Iris pigment epithelial cell (primary cell): ENCODE measurements at places on chromosomes 13 and 19.

- peak; percentile 31 for DNase-seq
Measured at GRCh38 chr19:7636691-7637373, at the start of gene STXBP2. STXBP2 (plus strand) TSS chr19:7637110; CDS start chr19:7637150, 40 bp downstream.

DNA sequence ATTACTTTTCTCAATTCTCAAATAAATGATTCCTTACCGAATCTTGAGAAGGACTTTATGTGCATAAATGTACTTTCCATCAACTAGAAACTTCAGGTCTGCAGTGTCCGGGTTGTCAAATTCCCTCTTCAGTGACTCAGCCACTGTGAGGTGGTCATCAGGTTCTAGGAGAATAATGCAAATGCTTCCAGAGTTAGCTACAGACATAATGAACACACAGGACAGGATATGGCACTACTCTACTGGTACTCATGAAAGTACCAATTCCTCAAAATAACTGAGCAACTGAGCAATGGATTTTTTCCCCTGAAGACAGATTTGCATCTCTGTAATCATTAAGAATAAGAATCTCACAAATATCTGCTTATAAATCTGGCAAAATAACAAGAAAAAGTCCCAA is 31.2 kb downstream of the RCBTB2 start:
- peak; percentile 26 for DNase-seq

GRCh38 chr13:49419276-49419675 is 24.6 kb downstream of the CAB39L start:
- DNase-seq, result peak; percentile 48

- DNase-seq, result no peak
Measured at GRCh38 chr19:51002542-51003311, 1.3 kb upstream of the KLK8 start.

DNA sequence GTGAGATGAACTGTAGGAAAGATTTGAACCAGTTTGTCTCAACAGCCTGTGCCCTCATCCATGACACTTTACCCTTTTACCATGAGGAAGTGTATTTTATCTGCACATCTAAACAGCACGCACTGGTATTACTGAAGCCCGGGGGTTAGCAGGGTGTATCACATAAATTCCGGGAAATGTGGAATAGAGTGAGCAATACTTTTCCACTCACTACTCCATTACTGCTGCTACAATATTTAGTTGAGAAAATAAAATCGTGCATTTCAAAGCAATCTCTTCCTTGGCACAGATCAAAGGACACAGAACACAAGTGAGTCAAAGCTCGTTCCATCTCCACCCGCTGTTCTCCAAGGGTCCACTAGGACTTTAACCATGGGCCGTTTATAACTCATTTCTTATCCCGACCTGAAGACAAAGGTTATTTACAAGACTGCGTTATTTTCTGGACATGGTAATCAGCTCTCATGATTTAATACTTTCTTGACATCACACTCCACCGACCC is 35.2 kb downstream of the STK24 start:
- no peak for DNase-seq

DNA sequence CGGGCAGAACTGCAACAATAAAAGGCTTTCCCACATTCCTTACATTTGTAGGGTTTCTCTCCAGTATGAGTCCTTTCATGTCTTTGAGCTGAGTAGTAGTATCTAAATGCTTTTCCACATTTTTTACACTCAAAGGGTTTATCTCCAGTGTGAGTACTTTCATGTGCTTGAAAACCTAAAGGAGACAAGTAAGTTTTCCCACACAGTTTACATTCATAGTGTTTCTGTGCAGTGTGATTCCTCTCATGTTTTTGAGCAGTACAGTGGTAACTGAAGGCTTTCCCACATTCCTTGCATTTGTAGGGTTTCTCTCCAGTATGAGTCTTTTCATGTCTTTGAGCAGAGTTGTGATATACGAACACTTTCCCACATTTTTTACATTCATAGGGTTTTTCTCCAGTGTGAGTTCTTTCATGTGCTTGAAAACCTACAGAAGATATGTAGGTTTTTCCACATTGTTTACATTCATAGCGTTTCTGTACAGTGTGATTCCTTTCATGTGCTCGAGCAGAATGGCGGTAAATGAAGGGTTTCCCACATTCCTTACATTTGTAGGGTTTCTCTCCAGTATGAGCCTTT is 47.0 kb downstream of the ZNF44 start:
- DNase-seq, result no peak

DNA sequence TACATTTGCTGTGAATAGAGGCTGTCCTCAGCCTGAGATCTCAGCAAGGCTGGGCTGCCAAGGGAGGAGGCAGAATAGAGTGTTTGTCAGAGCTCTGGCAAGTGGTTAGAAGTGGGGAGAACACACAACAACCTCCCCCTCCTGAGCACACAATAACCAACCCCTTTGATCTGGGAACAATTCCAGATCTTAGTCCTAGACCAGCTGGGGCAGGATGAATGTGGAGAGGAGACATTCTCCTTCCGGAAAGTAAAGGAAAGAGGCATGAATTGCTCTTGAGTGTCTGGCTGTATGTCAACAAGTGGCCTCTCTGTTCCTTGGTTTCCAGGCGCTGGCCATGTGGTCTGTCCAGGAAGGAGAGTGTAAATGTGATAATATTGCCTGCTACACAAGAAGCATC is 114.9 kb upstream of the TMTC4 start:
- DNase-seq, result peak; percentile 1

GRCh38 chr19:17049711-17050280 is 23.2 kb upstream of the CPAMD8 start:
- DNase-seq, result peak; percentile 83

DNA sequence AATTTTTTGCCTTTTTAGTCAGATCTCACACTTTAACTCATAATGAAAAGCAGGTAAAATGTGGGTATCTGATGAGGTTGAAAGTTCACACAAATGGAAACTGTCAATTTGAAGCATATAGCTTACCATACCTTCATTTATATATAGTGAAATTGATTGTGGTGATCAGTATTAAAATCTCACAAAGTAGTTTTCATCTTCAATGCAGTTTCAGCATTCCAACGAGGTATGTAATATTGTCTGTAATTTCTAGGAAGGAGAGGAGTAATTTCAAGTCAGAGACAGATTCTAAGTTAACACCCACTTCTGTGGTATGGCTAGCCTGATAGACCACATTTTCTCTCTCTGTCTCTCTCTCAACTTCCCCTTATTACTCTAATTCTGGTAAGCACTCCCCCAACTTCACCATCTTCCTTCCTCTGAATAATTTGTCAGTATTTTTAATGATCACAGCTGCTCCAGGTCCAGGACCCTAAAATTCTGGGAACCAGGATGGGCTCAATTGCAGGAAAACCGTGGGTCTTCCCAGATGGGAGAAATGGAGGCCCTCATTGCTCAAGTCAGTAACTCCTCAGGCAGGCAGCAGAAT is 455.7 kb downstream of the FGF9 start:
- DNase-seq, result no peak

DNA sequence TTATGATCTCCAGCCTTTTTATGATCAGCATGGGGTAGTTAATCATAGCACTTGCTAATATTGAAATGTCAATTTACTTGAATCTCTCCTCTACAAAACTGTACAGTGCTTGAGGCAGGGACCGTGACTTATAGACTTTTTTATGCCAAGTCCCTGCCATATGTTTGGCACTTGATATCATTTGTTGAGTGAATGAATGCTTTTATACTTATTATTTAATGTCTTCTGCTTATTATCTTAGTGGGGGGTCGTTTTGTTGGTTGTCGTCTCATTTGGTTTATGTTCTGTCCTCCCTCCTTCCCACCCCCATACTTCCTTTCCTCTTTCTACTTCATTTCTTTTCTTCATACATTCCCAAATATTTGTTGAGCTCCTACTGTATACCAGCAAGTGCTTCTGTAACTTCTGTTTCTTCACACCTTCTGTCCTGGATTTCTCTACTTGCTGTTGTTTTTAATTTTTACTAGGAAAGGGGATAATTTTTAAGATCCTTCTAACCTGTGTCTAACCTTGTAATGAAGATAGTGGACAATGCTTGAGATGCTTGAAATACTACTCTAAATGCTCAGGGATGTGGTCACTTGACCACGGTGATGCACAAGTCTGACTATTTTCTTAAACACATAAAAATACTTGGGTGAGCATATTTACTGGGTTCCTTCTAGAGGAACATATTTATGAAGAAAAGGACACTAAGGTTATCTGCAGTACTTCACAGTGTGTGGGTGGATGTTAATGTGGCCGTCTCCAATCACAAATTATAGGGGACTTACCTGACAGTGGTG is 223.8 kb downstream of the TDRD3 start:
- DNase-seq, result peak; percentile 13

- no peak for DNase-seq
Measured at GRCh38 chr13:62964522-62964921, 1548.9 kb upstream of the PCDH20 start.

DNA sequence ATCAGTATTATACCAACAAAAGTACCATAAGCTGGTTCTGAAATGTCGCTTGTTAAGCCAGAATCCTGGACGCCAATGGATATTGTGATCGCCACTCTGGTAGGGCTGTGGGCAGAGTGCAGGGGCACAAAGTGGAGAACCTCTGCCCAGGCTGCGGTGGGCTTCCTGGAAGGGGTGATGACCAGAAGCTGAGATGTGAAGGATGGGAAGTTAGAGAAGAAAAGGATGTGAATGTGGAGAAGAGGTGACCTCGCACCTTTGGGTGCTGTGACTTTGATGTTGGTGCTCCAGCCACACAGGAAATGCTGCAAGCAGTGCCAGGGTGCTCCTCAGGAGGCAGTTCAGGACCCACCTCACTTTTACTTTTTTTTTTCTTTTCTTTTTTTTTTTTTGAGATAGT is 207.9 kb upstream of the MAB21L1 start:
- DNase-seq, result no peak

GRCh38 chr13:50126993-50127725 is 111.9 kb downstream of the KCNRG start:
- peak; percentile 79 for DNase-seq

GRCh38 chr13:40410315-40410714 is 256.1 kb downstream of the FOXO1 start:
- DNase-seq, result no peak

GRCh38 chr19:39408392-39409207 is 2.0 kb downstream of the ZFP36 start:
- peak; percentile 46 for DNase-seq

GRCh38 chr13:19181621-19182485 is at the start of gene TUBA3C:
TUBA3C (minus strand) TSS chr13:19181824; CDS start chr13:19181747, 77 bp downstream.
- DNase-seq, result no peak

- no peak for DNase-seq
Measured at GRCh38 chr13:43180837-43181236, 157.5 kb downstream of the DNAJC15 start.

- DNase-seq, result no peak
Measured at GRCh38 chr13:35744144-35744543, 267.7 kb upstream of the MAB21L1 start.

GRCh38 chr19:32063601-32064000 is 281.8 kb upstream of the ZNF507 start:
- DNase-seq, result no peak

DNA sequence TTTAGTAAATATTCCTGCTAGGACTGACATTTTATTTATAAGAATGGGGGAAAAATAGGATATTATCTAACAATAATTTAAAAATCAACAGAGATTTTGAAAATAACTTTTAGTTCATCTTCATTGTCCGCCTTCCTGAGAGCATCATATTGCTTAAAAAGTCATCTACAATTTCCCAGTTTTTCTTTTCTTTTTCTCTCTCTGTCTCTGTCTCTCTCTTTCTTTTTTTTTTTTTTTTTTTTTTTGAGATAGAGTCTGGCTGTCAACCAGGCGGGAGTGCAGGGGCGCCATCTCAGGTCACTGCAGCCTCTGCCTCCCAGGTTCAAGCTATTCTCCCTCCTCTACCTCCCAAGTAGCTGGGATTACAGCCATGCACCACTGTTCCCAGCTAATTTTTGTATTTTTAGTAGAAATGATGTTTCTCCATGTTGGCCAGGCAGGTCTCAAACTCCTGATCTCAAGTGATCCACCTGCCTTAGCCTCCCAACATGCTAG is 276.3 kb downstream of the DACH1 start:
- DNase-seq, result no peak

GRCh38 chr19:6963937-6964336 is 57.3 kb downstream of the MBD3L2B start:
- DNase-seq, result no peak

DNA sequence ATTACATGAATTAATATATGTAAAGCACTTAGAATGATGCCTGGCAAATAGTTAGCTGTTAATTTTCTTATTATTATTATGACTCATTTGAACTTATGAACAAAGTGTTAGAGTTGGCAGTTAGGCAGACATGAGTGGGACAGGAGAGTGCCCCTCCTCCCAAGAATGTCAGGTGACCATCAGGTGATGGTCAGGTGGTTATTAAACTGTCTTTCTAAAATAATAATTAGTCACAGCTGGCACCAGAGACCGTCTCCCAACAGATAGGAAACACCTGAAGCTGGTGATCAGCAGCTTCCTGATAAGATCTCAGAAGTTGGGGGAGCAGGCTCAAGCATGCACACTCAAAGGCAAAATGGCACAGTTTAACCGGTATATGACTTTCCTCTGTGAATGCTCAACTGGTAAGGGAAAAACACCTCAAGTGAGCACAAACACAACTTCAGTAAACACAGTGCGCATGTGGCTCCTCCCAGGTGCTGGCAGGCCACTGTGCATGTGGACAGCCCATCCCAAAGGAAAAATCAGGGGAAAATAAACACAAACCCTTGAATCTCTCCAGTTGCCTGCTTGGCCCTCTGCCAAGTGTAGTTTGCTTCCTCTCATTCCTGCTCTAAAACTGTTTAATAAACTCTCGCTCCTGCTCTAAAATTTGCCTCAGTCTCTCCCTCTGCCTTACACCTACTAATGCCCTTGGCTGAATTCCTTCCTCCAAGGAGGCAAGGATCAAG is 54.0 kb downstream of the FLT1 start:
- no peak for DNase-seq

- no peak for DNase-seq
Measured at GRCh38 chr13:78420814-78421213, 182.5 kb downstream of the POU4F1 start.

DNA sequence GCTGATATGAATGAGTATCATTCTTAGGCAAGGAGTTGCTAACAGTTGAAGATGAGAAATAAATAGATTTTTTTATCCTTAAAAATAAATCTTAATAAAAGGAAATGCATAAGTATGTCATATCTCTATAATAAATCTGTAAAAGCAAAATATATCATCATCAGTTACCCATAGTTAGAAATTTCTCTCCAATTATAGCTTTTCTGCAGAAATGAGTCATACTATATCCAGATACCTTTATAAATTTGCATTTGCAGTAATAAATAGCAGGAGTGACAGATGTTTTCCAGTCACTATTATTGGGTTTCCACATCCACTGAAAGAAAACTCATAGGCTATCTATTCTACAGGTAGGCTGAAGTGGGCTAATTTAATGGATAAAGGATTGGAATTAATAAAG is 829.8 kb downstream of the PCDH9 start:
- DNase-seq, result no peak

- DNase-seq, result peak; percentile 17
Measured at GRCh38 chr13:107124129-107124718, 556.3 kb upstream of the ARGLU1 start.

DNA sequence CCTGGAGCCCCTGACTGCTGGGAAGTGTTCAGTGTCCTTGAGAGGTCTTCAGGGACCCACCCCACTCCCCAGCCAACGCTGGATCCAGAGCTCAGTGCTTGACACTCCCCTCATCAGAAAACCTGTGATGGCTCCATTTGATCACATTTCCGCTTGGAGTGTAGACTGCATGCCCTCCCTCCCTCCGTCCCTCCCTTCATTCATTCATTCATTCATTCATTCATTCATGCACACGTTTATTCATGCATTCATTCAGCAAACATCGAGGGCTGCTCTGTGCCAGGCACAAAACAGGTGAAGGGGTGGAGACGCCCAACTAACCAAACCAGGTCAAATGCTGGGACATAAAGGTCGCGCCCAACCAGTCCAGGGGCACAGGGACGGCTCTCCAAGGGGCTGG is 13.7 kb downstream of the PGLS start:
- DNase-seq, result no peak
